ENCODE measurements at places on chromosomes 6 and 20. TPM values are rescaled to one million over a fixed set of nuclear protein-coding genes. Genes with fewer than 3 reads are reported as not detected.

GRCh38 chr6:41586252-41587007 lies 40.2 kb downstream of the FOXP4 start:
- H3K36me3 ChIP-seq: no peaks in the 10 kb centered on the region
- H3K4me1 ChIP-seq: peaks cover 18% of the 10 kb centered on the region
- no peak for DNase-seq
- no peak overlapping the region for H3K27ac ChIP-seq
- H3K4me3 ChIP-seq: no peak overlapping the region
- no peaks in the 10 kb centered on the region for H3K27me3 ChIP-seq

COQ3 gene
- total RNA-seq: 14.4 TPM

DNA sequence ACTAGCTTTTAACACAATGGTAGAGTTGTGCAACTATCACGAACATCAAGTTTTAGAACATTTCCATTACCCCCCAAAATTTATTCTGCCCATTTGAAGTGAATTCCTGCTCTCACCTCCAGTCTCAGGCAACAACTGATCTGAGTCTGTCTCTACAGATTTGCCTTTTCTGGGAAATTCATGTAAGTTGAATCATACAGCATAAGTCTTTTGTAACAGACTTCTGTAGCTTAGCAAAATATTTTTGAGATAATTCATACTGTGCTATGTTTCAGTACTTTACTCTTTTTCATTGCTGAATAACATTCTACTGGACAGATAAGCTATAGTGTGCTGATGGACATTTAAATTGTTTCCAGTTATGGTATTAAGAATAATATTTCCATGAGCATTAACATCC lies 447.3 kb upstream of the GJE1 start:
- H3K36me3 ChIP-seq: no peaks in the 10 kb centered on the region
- no peak overlapping the region for H3K27ac ChIP-seq
- no peak overlapping the region for H3K4me3 ChIP-seq
- no peaks in the 10 kb centered on the region for H3K4me1 ChIP-seq
- H3K27me3 ChIP-seq: no peaks in the 10 kb centered on the region

ARFGEF3 gene
- total RNA-seq: 10.0 TPM

GRCh38 chr6:150557043-150557599 lies 42.6 kb upstream of the PLEKHG1 start:
- H3K36me3 ChIP-seq: no peaks in the 10 kb centered on the region
- H3K4me1 ChIP-seq: no peaks in the 10 kb centered on the region
- no peak overlapping the region for H3K27ac ChIP-seq
- no peaks in the 10 kb centered on the region for H3K27me3 ChIP-seq

DNA sequence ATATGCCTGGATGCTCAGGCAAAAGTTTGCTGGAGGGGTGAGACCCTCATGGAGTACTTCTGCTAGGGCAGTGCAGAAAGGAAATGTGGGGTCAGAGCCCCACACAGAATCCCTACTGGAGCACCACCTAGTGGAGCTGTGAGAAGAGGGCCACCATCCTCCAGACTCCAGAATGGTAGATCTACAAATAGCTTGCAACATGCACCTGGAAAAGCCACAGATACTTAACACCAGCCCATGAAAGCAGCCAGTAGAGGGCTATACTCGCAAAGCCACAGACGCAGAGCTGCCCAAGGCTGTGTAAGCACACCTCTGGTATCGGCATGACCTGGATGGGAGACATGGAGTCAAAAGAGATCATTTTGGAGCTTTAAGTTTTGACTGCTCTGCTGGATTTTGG lies 60.7 kb upstream of the GJE1 start:
- H3K27ac ChIP-seq: no peak overlapping the region
- no peaks in the 10 kb centered on the region for H3K4me1 ChIP-seq
- H3K4me3 ChIP-seq: no peak overlapping the region
- DNase-seq: no peak
- no peaks in the 10 kb centered on the region for H3K27me3 ChIP-seq

- no peaks in the 10 kb centered on the region for H3K27me3 ChIP-seq
- no peak overlapping the region for H3K4me3 ChIP-seq
- no peaks in the 10 kb centered on the region for H3K36me3 ChIP-seq
- no peak overlapping the region for H3K27ac ChIP-seq
- DNase-seq: no peak
- 0 out of 2 replicates have a peak, but pooled peaks cover 6% of the 10 kb centered on the region for H3K4me1 ChIP-seq
These were observed 28.0 kb upstream of the ASIP start for GRCh38 chr20:34213213-34213612.

DNA sequence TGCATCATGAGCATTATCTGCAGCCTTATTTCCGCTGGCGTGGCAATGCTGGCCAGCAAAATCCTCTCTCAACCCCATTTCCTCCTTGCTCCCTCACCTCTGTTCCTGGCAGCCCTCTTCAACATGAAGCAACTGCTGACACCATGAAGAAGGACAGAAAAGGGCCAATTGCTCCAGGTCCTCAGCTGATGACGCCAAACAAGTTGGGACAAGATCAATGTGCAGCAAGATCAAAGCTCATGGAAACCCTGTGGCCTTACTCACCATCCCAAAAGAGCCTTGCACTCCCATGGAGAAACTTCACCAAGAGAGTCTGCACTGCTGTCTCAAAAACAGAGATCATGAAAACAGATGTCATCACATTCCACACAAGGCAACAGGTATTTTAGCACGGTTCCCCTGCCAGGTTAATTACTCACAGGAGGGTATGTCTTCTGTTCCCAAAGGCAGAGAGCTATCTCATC lies 7.4 kb downstream of the GFOD1 start:
- H3K36me3 ChIP-seq: no peaks in the 10 kb centered on the region
- no peaks in the 10 kb centered on the region for H3K27me3 ChIP-seq
- no peak overlapping the region for H3K27ac ChIP-seq
- no peak overlapping the region for H3K4me3 ChIP-seq
- no peak for DNase-seq
- H3K4me1 ChIP-seq: peaks cover 37% of the 10 kb centered on the region

DNA sequence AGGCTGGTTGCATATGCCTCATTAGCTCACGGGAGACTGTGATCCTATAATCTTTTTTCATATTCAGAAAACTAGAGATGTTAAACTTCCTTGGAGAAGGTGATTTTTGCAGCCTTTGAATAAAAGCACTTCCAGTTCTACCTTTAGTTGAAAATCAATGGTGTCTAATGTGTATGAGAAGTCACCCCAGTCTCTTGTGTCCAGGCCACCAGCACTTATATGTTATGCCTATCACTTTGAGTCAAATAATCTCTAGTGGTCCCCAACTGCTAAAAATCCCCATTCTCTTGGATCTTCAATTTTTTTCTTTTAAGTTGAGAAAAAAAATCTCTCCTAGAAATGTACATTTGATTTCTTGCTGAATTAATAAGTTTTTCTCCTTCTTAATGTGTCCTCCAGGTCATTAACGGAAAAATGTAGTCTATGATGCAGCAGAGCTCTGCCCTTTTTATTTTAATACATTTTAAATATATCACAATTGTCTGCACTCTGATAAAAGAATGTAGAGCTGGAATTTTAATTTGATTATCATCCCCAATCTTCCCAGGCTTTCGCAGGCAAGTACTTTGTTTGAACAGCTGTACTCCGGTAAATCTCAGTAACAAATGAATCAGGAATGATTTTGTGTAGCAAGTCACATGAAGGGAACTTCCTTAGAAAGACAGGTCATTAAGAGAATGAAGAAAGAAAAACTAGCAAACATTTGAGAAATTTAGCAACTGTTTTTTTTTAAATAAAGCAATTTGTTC lies 147.0 kb downstream of the SOX4 start:
- H3K4me3 ChIP-seq: no peak overlapping the region
- no peaks in the 10 kb centered on the region for H3K36me3 ChIP-seq
- H3K27me3 ChIP-seq: no peaks in the 10 kb centered on the region
- H3K27ac ChIP-seq: no peak overlapping the region
- H3K4me1 ChIP-seq: peaks cover 59% of the 10 kb centered on the region

DNA sequence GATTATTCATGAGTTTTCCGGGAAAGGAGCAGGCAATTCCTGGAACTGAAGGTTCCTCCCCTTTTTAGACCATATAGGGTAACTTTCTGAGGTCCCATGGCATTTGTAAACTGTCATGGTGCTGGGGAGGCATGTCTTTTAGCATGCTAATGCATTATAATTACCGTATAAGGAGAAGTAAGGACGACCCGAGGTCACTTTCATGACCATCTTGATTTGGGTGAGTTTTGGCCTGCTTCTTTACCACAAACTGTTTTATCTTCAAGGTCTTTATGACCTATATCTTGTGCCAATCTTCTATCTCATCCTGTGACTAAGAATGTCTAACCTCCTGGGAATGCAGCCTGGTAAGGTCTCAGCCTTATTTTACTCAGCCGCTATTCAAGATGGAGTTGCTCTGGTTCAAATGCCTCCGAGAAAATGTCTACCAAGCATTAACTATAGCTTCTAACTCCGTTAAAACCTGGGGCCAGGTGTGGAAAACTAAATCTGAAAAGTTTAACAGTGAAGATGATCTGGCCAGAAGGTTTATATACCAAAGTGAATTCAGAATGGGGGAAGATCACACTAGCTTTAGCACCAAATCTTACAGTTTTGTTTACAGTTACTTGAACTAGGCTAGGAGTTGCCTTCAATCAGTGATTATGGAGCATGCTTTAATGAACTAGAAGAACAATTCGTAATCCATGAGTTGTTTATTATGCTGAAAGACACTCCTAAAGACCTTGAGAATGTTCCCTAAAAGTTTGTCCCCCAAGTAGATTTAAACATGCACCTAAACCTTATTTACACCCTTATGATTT lies 80.0 kb upstream of the TOP1 start:
- H3K27me3 ChIP-seq: peaks cover 41% of the 10 kb centered on the region
- DNase-seq: no peak
- no peaks in the 10 kb centered on the region for H3K36me3 ChIP-seq

SAMD3 gene
- not detected for total RNA-seq

DNA sequence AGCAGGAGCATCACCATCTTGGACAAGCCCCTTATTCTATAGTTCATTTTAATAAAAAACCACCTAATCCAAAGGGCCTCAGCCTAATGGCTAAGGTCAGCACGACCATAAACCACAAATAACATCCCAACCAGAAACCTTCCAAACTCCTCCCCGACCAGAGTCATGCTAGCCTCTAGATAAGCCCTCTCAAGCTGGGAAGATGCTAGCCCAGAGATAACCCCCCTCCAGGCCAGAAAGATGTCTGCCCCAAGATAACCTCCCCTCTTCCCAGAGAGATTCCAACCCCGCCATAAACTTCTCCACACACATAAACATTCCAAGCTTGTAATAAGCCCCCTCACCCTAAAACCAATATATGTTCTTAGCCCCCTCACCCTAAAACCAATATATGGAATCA lies 38.5 kb upstream of the OR14J1 start:
- DNase-seq: no peak
- H3K27me3 ChIP-seq: no peaks in the 10 kb centered on the region
- H3K4me1 ChIP-seq: no peaks in the 10 kb centered on the region
- no peaks in the 10 kb centered on the region for H3K36me3 ChIP-seq
- H3K4me3 ChIP-seq: no peak overlapping the region

DNA sequence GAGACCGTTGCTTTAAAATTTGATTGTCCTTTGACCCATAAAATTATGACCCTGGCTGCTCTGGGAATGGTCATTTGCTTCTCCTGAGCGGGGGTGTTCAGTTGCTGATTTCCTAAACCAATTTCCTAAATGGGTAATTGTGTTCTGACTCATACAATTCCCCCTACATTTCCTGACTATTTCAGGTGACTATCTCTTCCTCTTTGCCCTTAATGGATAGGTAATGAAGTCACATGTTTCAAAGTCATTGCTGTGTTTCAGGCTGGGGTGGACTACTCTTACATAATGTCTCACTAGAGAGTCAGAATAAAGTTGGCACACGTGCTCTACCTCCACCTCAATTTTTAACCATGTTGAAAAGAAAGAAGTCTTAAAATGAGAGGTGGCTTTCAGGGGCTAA lies 109.8 kb downstream of the DOK5 start:
- H3K27ac ChIP-seq: no peak overlapping the region
- no peaks in the 10 kb centered on the region for H3K36me3 ChIP-seq
- H3K27me3 ChIP-seq: 0 out of 2 replicates have a peak, but pooled peaks cover 3% of the 10 kb centered on the region
- H3K4me1 ChIP-seq: no peaks in the 10 kb centered on the region

- H3K36me3 ChIP-seq: no peaks in the 10 kb centered on the region
- H3K4me3 ChIP-seq: no peak overlapping the region
- H3K27ac ChIP-seq: no peak overlapping the region
- no peaks in the 10 kb centered on the region for H3K27me3 ChIP-seq
These were observed 101.5 kb downstream of the RPP40 start for GRCh38 chr6:4902363-4902762.

TAGAP gene
- not detected for total RNA-seq

ARMH2 gene
- total RNA-seq: not detected

CST7 gene
- not detected for total RNA-seq

CALHM6 gene
- not detected for total RNA-seq

DNA sequence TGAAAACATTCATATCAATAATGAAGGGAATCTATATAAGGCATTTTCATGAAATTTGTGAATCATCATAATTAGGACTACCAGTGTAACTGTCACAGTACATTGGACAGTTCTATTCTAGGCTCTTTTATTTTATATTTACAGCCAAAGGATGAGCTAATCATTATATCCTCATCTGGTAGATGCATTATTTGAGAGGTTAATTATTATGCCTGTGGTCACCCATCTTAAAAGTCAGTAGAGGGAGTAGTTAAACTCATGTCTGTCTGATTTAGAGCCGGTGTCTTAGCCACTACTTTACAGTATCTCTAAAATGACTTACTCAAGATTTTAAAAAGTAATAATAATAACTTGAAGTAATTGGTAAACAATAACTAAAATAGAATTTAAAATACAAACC lies 899.3 kb upstream of the MAP3K7 start:
- no peaks in the 10 kb centered on the region for H3K36me3 ChIP-seq
- no peak overlapping the region for H3K27ac ChIP-seq
- DNase-seq: no peak
- H3K27me3 ChIP-seq: no peaks in the 10 kb centered on the region

- H3K36me3 ChIP-seq: no peaks in the 10 kb centered on the region
- no peak for DNase-seq
- H3K4me1 ChIP-seq: peaks cover 12% of the 10 kb centered on the region
- H3K27ac ChIP-seq: no peak overlapping the region
These were observed 55.5 kb downstream of the ATP9A start for GRCh38 chr20:51712501-51713212.

FAM162B gene
- not detected for total RNA-seq

GRCh38 chr20:51902933-51903332 lies 100.6 kb upstream of the SALL4 start:
- no peak for DNase-seq
- H3K27ac ChIP-seq: no peak overlapping the region
- H3K27me3 ChIP-seq: no peaks in the 10 kb centered on the region
- H3K4me3 ChIP-seq: no peak overlapping the region
